ENCODE measurements at places on chromosomes 1 and 21. TPM values are rescaled to one million over a fixed set of nuclear protein-coding genes. Genes with fewer than 3 reads are reported as not detected.
A peak's percentile ranks its signal among the peaks of the same experiment; 100 is the strongest.

The MRAP gene
- polyA plus RNA-seq: not detected

The TRNP1 gene
- polyA plus RNA-seq: 145 TPM

DNA sequence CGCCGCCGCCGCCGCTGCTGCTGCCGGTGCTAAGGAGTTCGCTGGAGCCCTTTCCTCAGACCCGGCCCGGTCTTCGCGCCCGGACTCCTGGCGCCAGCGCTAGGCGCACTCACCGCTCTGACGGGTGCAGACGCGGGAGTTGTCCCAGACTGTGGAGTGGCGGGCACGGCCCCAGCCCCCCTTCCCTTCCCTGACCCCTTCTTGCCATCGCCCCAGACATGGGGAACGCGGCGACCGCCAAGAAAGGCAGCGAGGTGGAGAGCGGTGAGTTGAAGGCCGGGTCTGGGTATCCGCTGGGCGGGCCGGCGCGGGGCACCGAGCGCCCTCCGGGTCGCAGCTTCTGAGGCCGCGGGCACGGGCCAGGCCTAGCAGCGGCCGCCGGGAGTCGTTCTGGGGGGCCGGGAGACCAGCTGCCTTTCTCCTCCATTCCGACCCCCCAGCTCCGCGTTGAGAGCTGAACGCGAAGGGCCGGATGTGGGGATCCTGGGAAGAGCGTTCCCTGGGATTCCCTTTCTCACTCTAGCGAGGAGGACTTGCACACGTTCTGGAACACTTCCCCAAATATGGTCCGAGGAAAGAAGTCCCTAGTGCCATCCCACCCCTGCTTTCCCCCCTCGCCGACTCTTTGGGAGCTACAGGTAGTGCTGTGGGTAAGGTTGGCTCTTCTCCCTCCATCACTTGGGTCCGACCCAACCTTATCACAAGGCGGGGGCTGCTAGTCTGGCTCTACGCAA is 65.8 kb upstream of the PRKACB start:
- peak; percentile 36 for DNase-seq

The LYPD8 gene
- not detected for polyA plus RNA-seq
